Activated naive CD4-positive, alpha-beta T cell treated with anti-CD3 and anti-CD28 coated beads, Interleukin-2, amount 10 ng/mL, durations not matched to agents 7 days and 5 days (primary cell): ENCODE measurements at places on chromosomes 1 and 21.
A peak's percentile ranks its signal among the peaks of the same experiment; 100 is the strongest.

GRCh38 chr21:29077651-29078090 lies 4.2 kb upstream of the CCT8 start:
- H3K36me3 ChIP-seq, result peaks cover 24% of the 10 kb centered on the region
- peak overlapping the region; percentile 80 for H3K4me3 ChIP-seq
- peaks cover 4% of the 10 kb centered on the region for H3K27me3 ChIP-seq
- peak; percentile 52 for DNase-seq

- H3K27me3 ChIP-seq, result no peaks in the 10 kb centered on the region
- DNase-seq, result no peak
- peaks cover 10% of the 10 kb centered on the region for H3K36me3 ChIP-seq
- H3K27ac ChIP-seq, result no peak overlapping the region
- no peaks in the 10 kb centered on the region for H3K4me1 ChIP-seq
- H3K4me3 ChIP-seq, result no peak overlapping the region
Observed at GRCh38 chr1:241593186-241593585, 47.0 kb downstream of the CHML start.

- H3K27me3 ChIP-seq, result peaks cover 89% of the 10 kb centered on the region
- H3K36me3 ChIP-seq, result peaks cover 1% of the 10 kb centered on the region
- no peak overlapping the region for H3K27ac ChIP-seq
Observed at GRCh38 chr1:181484821-181485220, 1.5 kb downstream of the CACNA1E start.

GRCh38 chr1:232684371-232685105 lies 54.6 kb upstream of the SIPA1L2 start:
- no peak overlapping the region for H3K27ac ChIP-seq
- no peak for DNase-seq
- no peak overlapping the region for H3K4me3 ChIP-seq
- no peaks in the 10 kb centered on the region for H3K4me1 ChIP-seq
- no peaks in the 10 kb centered on the region for H3K36me3 ChIP-seq

GRCh38 chr1:68107771-68108170 lies 57.3 kb upstream of the DIRAS3 start:
- H3K36me3 ChIP-seq, result no peaks in the 10 kb centered on the region
- no peaks in the 10 kb centered on the region for H3K4me1 ChIP-seq
- H3K27ac ChIP-seq, result no peak overlapping the region
- peaks cover 6% of the 10 kb centered on the region for H3K27me3 ChIP-seq
- no peak for DNase-seq
- no peak overlapping the region for H3K4me3 ChIP-seq

DNA sequence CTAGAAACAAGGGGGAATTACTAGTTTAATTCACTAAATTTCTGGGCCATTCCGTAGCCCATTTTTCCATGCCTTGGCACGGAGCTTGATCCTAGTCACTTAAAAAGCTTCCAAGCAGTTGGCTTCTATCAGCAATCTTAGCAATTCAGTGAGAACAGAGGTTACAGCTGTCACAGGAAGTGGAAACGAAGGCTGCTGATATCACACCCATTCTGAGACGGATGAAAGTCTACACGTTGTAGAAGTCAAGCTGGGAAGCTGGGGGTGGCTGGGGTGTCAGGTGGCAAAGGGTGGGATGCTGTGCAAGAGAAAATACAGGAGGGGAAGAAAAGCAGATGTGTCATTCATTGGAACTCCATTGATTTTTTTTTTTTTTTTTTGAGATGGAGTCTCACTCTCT lies 11.8 kb upstream of the STMN1 start:
- peak overlapping the region; percentile 38 for H3K27ac ChIP-seq
- DNase-seq, result peak; percentile 36
- H3K4me1 ChIP-seq, result peaks cover 36% of the 10 kb centered on the region
- no peak overlapping the region for H3K4me3 ChIP-seq

GRCh38 chr1:65432918-65433317 lies 12.4 kb downstream of the LEPR start:
- no peak overlapping the region for H3K27ac ChIP-seq
- no peaks in the 10 kb centered on the region for H3K27me3 ChIP-seq
- DNase-seq, result no peak
- H3K4me3 ChIP-seq, result no peak overlapping the region
- H3K4me1 ChIP-seq, result peaks cover 19% of the 10 kb centered on the region

- no peaks in the 10 kb centered on the region for H3K27me3 ChIP-seq
- H3K36me3 ChIP-seq, result peaks cover 24% of the 10 kb centered on the region
- no peak for DNase-seq
- H3K4me3 ChIP-seq, result no peak overlapping the region
Observed at GRCh38 chr1:167983797-167984420, 47.0 kb upstream of the MPC2 start.
